ENCODE measurements at places on chromosomes 5 and 9. TPM values are rescaled to one million over a fixed set of nuclear protein-coding genes. Genes with fewer than 3 reads are reported as not detected.

DNA sequence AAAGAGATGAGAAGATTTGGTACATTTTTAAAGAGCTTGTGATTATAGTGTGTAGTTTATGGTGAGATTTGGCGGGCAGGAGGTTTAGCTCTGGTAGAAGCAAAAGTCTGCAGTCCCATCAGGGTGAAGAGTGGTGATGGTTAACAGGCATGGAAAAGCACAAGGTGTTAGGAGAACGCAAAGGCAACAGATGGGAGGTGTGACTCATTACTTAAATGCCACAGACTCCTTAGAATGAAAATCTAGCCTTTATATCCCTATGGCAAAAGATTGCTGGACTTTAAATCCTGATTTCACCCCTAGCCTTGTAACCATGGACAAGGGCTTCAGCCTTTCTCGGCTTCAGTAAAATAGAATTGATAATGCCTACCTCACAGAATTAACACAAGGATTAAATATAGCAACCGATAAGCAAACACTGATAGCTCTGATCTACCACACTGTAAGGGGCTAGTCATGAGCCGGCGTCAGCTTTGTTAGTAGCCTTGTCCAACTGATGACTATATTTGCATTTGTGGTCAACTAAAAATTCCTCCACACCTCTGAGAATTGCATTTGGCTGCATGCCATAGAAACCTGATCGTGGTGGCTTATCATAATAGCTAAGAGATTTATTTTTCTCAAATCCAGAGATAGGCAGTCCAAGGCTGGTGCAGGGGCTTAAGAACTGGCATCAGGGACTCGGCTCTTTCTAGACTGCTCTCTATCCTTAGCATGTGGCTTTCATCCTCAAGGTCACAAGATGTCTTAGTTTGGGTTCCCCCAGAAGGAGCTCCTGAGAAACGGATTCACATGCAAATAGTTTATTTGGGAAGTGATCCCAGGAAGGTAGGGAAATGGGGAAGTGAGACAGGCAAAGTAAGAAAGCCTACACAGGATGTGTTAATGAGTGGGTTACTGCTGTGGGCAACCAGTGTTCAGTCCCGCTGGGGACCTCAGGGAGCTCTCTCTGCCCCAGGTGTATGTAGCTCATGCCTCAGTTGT lies 19.6 kb downstream of the MFAP3 start:
- no peak for DNase-seq

DNA sequence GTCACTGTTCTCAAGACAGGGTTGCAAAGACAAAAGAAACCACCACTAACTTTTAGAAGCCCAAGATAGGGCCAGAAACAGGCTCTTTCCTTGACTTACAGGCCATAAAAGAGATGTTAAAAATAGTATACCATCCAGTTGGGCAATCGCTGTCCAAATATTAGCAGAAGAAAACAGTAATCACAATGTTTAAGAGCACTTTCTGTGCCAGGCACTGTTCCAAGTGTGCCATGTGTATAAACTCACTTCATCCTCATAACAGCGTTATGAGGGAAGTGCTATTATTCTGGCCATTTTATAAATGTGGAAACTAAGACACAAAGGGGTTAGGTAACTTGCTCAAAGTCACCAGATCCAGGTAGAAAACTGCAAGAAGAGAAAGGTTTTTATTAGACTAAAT lies 111.7 kb downstream of the KCNN2 start:
- DNase-seq = no peak

- no peak for DNase-seq
Observed at GRCh38 chr9:12695474-12695873, 2.3 kb downstream of the TYRP1 start.

DNA sequence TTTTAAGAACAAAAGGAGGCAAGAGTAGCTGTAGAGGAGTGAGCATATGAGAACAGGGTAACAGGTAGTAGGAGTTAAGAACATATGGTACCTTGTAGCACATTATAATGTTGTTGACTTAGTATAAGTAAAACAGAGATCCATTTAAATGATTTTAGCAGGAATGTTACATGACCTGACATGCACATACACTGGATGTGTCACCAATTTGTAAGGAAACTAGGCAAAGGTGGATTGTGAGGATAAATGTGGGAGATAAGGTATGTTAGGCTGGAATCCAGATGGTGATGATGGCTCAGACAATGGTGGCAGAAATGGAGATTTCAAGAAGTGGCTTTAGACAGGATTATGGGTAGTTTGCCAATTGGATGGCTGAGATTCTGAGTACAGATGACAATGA lies 443.1 kb upstream of the DAB2 start:
- no peak for DNase-seq

DNA sequence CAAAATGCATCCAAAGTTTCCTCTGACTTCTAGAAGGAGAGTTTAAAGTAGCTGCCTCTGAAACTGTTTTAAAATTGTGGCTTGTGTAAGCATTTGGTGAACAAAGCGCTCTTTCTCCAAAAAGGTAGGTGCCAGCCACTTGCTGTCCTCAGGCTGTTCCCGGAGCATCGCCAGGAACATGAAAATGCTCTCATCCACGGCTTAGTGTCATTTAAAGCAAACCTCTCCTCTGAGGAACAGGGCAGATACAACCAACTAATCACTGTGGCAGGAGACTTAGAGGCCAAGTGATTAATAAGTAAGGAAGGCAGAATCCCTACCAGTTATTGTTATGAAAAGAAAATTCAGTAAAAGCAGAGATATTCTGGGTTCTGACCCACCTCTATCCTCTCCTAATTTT lies 165.6 kb downstream of the DCP2 start:
- no peak for DNase-seq

GRCh38 chr5:20536813-20537212 lies 548.8 kb upstream of the CDH18 start:
- DNase-seq = no peak

- no peak for DNase-seq
Observed at GRCh38 chr5:172793577-172794488, 22.8 kb upstream of the DUSP1 start.

DNA sequence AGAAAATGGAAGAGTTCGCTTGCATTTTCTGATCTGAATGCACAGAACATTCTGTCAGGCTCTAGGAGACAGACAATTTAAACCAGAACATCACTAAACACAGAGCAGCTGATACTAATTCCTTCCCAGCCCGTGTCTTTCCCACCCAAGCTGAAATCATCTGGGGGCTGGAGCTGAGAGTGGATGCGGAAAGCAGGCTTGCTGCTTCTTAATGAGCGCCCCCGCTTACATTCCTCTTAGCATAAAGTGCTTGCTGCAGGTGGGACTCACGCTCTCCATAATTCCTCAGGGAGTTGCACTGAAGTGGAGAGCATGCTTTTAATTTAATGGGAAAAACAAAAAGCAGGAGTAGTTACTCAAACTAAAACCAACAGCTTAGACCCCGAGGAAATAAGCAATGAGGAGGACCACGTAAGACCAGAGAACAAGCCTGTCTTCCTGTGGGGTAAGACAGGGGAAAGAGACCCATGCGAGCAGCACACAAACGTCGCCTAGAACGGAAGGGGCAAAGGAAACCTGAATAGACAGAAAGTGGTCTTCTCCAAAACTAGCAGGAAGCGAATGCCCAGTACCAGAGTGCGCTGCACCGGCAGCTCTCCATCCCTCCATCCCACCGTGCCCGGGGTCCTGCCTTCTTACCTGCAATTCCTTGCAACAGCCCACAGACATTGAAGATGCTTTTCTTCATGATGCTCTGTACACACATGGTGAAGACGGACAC lies 139.3 kb downstream of the LHFPL2 start:
- DNase-seq = no peak

FAT2 gene
- total RNA-seq = not detected

FGF1 gene
- total RNA-seq = not detected

IL4 gene
- 1.2 TPM for total RNA-seq
